ENCODE measurements at places on chromosomes 1 and 21.

DNA sequence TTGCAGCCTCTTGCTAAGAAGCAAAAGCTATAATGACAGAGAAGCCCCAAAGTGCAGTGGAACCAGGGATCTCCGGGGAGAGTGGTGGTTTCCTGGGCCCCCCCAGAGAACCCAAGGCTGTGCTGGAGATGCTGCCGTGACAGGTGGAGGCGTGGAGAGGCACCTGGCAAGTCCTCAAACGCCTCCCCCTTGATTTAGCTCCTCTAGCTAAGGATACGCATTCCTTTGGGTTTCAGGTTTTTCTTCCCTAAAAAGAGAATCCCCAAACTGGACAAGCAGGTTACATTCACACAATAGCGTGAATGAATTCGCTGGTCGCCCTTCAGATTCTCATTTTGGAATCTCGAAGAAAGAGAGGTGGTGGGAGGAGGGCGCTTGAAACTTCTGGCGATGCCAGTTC is 853 bp upstream of the ATP1A1 start:
- DNase-seq: no peak

GRCh38 chr1:81681601-81682266 is 119.0 kb upstream of the ADGRL2 start:
- peak; percentile 1 for DNase-seq

GRCh38 chr1:85681087-85681486 is 27.1 kb downstream of the ZNHIT6 start:
- no peak for DNase-seq

DNA sequence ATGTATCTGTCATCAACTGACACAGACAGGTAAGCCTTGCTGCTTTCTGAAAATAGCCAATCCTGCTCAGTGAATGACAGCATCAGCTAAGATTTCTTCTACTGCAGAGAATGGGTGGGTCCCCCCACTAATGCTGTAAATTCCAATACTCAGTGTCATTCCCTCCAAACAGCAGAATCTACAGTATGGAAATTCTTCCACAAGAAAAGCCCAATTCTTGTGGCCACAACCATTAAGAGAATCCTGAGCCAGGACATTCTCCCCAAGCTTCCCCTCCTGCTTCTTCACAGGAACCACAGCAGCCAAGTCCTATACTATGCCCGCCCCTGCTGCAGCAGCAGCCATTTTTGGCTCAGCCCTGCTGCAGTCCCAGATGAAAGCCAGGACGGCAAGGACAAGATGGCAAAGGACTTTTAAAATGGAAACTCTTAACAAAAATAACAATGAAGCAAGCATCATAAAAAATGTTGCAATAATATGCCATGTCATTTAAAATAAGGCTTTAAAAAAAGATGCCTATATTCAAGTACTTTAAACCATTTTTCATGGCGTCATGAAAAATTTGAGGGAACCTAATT is 26.8 kb downstream of the EIF4G3 start:
- no peak for DNase-seq

- DNase-seq: no peak
These were observed 76.6 kb downstream of the GPR88 start for GRCh38 chr1:100614570-100614969.
